ENCODE measurements at places on chromosomes 2 and 18.

DNA sequence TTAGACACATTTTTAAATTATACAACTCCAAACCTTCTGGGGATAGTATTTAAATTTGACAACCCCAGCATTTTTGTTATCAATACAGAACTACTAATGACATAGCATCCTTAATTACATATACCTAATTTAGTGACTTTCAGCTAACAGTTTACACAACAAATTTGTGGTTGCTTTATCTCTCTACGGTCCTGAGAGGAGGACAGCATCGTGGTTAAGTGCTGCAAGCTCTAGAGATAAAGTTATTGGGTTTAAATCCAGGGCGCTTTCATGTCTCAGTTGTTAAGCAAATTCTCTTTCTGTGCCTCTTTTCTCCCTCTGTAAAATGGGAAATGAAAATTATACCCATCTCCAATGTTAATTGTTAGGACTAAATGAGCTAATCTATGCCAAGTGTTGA, 129.3 kb downstream of the METTL4 start:
- DNase-seq = no peak

- DNase-seq = peak; percentile 54
Observed at GRCh38 chr2:144519934-144520731, at the start of gene ZEB2. TSS of gene ZEB2 (minus strand) at chr2:144520119. CDS start at chr2:144517350, 2,769 bp downstream.

DNA sequence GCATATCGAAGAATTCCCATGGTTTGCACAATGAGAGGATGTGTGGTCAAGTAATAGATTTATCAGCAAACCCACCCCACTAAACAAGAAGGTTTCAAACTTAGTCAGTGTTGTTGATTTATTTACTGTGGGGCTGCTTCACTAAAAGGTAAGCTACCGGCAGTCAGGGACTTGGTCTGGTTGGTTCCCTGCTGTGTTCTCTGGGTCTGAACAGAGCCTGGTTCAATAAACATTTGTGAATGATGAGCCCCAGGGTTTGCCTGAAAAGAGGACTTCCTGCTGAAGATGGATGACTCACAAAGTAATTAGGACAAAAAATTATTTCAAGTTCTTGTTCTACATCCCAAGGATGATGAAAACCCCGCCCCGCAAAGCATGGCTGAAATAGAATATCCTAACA, 108.3 kb downstream of the SPP2 start:
- DNase-seq = no peak

DNA sequence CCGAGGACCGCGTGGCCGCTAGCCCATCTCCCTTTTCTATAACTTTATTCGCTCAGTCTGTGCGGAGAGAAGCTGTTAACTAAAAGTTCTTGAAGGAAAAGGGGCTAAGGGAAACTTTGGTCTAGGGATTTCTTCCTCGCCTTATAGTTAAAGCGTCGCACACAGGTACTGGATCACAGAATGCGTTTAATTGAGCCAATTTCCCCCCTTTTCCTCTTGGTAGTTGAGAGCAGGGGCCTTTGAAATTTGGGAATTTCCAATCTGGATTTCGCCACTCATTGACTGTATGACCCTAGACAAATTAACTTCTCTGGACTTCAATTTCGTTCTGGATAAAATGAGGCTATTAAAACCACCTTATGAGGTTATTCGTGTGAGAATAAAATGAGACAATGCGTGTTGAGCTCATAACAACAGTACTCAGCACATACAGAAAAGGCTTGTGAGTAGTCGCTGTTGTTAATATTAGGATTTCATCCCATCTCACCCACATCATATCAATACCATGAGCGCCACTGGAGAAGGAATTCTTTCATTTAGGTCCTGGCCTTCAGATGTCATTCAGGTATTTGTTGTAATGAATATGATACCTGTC, 763 bp upstream of the OLA1 start:
- no peak for DNase-seq

DNA sequence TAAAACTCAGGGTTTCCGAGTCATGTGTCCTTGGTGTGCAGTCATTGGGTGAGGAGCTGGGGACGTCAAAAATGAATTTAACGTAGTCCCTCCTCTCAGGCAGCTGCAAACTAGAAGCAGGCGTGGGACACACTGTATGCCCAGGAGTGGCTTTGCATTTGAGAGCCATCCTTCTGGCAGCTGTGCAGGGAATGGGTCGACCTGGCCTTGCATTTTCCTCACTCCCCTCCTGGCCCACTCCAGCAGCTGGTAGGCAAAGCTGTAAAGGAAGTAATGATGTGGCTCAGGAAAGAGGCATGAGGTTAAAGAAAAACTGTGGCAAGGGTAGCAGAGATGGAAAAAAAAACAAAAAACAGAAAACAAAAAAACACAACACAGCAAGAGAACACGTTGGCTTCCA, 46.5 kb downstream of the RNF144A start:
- DNase-seq = no peak

DNA sequence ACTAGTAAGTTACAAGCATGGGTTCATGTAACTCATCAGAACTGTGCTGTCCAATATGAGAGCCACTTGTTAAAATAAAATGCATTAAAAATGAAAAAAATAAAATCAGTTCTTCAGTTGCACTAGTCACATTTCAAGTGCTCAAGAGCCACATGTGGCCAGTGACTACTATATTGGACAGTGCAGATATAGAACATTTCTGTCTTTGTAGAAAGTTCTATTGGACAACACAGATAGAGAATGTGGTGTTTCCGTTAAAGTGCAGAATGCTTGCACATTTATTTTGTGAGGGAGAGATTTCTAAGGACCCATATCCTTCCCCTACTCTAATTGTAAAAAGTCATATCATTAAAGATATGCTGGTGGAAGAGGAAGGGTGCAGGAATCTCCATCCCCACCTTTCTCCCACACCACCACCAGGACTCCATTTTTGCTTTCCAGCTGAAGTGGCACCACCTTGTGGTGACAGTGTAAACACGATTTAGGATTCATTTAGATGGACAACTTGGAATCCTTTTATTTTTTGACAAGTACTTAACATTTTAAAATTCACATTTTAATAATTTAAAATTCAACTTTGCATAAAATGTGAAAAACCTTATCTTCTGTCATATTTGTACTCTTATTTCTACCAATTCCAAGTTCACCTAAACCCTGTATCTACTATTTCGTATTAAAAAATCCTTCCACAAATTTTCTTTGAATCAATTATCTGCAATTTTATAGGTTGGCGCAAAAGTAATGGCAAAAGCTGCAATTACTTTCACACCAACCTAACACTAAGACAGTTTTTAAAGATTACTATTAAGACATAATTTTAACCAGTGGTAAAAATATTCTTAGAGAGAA, 9.4 kb upstream of the CD302 start:
- DNase-seq = no peak

DNA sequence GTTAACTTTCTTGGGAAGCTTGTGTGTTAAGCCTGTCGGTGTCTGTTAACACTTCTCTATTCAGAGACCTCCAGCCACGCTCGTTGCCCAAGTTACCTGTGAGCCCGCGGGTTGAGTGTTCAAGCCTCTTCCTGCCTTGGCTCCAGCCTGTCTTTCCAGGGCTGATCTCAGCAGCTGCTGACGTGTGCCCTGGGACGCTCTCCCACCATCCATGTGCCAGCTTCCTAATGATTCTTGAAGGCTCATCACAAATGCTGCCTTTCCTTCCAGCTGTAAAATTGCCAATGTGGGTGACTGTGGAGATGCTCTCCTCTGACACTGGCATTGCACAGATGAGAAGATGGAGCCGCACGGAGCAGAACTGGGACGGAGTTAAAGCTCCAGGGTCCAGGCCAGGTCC, 6.1 kb downstream of the RNF144A start:
- no peak for DNase-seq

- DNase-seq = peak; percentile 37
Observed at GRCh38 chr2:8574196-8575037, 107.4 kb upstream of the ID2 start.

DNA sequence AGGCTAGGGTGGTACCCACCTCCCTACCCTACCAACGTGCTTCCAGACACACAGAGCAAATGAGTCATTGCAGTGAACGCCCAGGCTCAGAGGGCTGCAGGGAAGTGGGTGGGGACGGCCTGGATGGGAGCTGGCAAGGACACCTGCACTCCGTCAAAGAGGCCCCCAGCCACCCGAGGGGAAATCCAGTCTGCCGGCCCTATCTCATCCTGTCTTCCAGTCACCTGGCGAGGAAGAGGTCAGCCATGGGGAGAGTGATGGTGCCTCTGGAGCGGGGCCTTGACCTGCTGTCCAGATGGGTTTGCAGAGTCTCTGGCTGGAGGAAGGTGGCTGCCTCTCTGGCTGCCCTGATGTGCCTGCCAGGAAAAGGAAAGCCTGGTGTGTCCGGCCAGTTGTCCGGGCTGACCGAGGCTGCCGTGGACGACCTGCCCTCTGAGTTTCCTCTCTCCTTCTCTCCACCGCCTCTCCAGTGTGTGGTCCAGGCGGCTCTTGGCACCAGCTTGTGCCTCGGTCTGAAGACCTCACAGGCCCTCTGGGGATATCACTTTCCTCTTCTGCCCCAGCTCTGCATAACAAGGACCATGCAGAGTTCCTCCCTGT, 209.7 kb upstream of the COPS8 start:
- no peak for DNase-seq

- DNase-seq = no peak
Observed at GRCh38 chr18:76420898-76421684, 74.0 kb downstream of the ZNF516 start.

DNA sequence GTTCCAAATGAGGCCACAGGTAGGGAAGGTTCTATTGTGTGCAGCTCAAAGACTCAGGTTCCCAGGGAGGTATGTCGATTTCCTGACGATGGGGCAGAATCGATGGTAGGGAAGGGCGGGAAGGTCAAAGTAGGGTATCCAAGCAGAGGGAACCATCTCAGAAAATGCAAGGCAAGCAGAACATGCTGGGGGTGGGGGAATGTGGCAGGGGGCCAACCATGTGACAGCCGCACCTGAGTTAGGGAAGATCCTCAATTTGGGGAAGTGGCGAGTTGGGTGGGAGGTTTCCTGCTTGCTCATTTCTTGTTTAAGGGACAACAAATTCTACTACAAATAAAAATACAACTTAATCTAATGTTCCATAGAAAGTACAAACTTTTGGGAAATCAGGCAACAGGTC, 21.7 kb upstream of the GRP start:
- no peak for DNase-seq

- no peak for DNase-seq
Observed at GRCh38 chr18:13480571-13481255, 245.6 kb downstream of the FAM210A start.

- DNase-seq = no peak
Observed at GRCh38 chr2:218638372-218638771, 21.1 kb downstream of the ZNF142 start.

DNA sequence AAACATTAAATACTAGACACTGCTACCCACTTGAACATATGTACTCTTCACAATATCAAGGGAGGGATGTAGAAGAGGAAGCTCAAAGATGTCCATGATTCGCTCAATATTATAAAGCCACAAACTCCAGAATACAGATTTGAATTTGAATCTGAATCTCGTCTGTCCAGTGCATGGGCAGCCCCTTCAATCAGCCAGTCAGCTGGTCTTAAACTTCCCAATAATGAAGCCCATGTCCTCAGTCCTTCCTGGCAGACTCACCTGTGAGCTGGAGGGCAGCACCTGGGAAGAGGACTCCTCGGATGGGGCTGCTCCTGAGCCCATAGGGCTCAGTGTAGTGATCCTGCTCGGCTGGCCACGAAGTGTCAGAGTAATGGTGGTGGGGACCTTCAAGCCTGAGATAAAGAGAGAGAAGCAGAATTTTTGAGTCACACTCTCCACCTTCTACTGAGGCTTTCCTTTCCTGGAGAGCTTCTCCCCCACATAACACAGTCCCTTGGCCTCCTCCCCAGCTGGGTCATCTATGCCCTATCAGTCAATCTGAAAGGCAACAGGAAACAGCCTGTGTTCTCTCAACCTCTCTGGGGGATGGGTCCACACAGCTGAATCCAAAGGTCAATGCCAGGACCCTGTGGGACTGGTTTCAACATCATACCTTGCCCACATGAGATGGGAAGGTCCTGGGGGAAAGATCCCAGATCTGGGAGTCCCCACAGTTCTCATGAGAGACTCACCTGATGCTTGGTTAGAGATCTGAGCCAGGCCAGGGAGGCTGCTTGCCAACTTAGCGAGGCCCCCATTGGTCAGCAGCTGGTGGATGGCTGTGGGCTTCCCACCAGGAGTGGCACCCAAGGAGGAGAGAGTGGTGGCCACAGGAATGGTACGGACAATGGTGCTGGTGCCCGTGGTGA, 36.5 kb downstream of the KANSL3 start:
- DNase-seq = peak; percentile 58

DNA sequence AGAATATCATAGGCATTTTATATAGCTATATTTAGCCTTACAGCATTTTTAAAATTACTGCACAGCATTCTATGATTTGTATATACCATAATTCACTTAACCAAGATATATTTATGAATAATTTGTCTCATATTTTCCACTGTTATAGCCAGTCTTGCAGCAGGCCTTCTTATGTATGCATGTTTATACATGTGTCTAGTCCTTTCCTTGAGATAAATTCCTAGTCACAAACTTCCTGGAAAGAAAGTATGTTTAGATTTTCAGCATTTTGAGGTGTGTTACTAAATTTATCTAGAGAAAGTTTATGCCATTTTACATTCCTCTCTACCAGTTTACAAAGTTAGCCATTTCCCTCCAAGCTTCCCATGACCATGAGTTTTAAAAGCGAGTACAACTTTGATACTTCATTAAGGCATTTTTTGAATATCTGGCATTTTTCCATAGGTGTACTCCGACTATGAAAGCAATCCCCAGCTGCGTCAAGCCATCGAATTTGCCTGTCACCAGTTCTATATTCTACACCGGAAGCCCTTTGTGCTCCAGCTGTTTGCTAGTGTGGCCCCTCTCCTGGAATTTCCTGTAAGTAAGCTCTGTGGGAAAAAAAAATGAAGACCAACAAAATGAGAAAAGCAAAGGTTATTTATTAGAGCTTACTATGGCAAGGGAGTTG, 59.4 kb upstream of the RPE start:
- DNase-seq = no peak

- DNase-seq = no peak
Observed at GRCh38 chr2:73133566-73134197, 20.9 kb upstream of the RAB11FIP5 start.

- DNase-seq = no peak
Observed at GRCh38 chr2:47870641-47871540, 35.4 kb downstream of the FBXO11 start.

DNA sequence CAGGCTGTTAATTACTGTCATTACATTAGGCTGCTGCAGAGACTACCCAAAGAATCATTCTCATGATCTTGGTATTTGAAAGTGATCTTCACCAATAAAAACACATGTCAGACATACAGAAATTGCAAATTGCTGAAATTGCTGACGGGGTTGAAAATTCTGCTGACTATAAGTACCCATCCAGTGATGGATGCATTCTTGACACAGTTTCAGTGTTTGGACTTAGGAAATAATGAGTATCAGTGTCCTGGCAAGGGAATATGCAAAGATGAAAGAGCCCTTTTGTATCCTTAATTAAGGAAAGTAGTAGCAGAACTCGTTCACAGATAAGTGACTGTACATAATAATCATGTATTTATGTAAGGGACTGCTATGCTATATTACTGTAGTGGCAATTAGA, 221.1 kb upstream of the ATP5MC3 start:
- no peak for DNase-seq

DNA sequence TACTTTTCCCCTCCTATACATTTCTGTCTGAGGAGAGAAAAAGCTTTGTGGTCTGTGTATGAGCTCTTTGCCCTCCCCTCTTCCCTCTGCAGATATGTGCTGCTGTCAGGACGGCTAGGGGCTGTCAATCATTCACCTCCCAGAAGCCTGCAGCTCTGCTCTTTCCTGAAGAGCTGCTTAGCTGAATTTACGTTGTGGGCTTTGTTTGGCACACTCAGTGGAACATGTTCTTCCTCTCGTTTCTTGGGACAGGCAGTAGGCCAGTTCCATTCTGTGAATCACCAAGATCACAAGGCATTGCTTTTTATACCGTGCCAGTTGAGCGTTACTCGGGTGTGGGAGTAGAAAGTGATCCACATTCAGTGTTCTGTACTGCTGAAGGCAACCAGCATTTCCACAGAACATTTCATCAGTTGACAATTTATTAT, 136.7 kb downstream of the LAMA3 start:
- peak; percentile 90 for DNase-seq

All from bone marrow (tissue), 2 donors.